Fibroblast of skin of right biceps (primary cell): ENCODE measurements at places on chromosomes 4 and X.
A peak's percentile ranks its signal among the peaks of the same experiment; 100 is the strongest.

GRCh38 chr4:61921920-61922319 lies 721.8 kb downstream of the ADGRL3 start:
- no peak for DNase-seq

DNA sequence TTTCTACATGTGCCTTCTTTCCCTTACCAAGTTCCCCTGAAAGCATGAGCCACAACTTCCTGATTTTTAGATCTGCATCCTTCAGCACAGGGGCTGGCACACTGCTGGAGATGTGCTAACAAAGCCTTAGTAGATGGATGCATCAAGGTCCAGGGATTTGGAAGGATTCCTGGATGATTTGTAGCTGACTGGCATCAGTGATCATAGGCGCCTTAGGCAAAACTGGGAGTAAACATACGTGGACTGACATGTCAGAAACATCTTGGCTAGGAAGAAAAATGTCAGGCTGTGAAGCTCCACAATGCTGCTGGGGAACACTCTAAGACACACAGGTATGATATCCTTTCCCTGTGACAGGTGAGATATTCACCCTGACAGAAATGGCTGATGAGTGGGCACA lies 156.4 kb downstream of the AMELX start:
- DNase-seq: no peak

GRCh38 chrX:47562615-47563243 lies 1.7 kb downstream of the ARAF start:
- DNase-seq: no peak

DNA sequence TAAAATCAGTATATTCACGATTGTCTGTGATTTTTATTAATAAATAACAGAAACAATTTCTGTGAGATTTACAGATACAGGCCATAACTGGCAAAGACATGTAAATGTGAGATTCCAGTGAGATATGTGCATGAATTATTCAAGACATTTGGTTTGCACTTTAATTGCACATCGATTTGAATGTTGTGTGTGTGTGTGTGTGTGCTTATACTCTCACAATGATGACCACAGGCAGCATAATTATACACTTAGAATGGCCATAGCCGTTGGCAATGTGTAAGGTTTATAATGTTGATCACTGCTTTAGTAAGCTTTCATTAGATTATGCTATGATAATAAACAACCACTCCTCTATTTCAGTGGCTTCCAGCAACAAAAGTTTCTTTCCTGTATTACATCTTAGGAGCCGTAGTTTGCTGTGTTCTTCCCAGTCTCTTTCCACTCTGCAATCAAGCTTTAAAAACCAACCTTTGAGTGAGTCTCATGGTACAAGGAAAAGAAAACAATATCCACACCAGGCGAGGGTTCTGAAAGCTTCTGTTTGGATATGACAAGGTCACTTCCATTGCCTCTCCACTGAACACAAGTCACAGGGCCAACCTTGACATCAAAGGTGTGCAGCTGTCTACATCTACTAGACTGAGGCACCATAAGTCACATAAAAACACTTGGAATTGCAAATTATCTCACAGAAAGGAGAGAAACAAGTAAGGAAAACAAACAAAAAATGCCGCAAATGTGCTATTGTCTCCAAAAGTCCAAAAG lies 897.7 kb downstream of the RAB28 start:
- no peak for DNase-seq

DNA sequence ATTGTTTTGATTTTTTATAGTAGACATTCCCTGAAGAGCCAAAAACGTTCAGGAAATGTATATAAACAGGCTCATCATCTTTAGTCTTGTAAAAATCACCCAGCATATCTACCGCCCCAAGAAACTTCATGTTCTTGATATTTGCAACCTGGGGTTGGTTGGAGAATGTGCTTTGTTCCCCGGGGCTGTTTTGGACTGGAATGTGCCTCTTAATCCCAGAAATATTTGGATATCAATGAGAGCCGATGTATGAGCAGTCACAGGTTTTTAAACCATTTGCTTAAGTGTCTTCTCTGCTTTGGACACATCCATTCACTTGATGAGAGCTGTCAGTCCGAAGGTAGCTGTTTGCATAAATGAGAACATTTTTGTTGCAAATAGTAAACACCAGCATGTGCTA lies 449.7 kb downstream of the PCDH7 start:
- no peak for DNase-seq

DNA sequence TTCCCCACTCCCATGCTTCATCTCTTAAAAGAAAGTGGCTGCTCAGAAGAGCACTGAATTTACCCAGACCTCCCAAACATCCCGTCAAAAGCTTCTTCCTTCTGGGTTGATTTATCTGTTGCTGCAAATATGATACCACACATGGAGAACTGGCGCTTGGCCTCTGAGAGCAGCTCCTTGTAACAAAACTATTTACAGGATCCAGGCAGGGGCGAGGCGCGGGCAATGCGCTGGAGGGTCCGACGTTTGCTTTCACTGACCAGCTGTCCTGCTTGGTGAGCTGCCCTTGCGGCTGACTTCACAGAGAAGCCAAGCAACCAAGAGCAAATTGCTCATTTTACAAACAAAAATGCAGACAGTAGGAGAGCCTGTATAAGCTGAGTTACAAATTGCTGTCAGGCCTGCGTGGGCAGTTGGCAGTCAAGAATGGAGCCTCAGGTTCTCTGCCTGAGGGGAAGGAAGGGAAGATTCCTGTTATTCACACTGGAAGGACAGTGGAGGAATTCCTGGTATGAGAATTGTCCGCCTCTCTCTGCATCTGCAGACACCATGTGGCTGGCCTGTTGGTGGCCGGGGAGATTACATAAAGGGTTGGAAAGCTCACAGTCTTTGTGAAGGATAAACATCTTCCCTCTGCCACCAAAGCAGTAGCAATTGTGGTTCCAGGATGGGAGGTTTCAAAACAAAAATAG lies 192.2 kb upstream of the LEF1 start:
- DNase-seq: peak; percentile 82

DNA sequence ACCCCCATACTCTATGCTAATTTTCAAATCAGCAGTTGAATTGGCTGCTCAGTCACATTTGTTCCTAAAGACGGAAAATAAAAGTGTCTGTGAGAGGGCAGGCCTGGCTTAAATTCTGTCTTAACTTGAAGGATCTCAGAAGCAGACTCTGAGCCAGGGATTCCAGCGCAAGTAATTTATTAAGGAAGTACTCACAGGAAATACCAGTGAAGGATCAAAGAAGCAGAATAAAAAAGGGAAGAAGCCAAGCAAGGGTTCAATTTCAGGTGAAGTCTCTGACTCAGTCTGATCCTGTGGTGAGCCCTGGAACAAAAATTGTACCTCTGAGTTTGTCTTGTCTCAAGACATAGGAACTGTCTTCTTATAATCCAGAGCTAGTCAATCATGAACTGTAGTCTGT lies 52.2 kb downstream of the IL1RAPL1 start:
- peak; percentile 20 for DNase-seq

- no peak for DNase-seq
Measured at GRCh38 chrX:39886282-39886681, 211.5 kb downstream of the BCOR start.

DNA sequence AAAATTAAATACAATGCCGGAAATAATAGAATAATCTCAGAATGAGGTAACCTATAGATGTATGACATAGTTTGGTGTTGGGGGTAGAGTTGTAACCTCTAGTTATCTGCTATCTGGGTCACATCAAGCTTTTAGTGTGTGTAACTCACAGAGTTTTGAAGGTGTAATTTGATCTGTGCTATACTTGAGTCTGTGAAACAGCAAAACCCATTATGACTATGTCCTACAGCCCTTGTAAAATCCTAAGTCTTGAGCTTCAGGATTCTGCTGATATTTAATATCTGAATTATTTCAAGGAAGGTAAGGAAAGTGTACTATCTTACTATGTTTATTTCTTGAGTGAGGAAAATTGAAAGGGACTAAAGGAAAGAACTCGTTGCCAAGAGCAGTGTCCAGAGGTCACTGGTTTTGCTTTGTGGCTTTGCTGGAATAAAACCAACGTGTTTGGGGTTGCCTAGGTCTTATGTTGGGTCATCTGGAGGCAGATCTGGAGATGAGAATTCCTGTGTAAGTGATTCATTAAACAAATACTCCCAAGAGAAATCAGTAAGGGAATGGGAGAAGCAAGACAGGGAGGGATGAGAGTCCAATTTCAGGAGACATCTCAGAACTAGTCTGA lies 107.8 kb upstream of the CBLL2 start:
- DNase-seq: peak; percentile 59

GRCh38 chr4:141543706-141544105 lies 92.7 kb upstream of the IL15 start:
- DNase-seq: no peak

DNA sequence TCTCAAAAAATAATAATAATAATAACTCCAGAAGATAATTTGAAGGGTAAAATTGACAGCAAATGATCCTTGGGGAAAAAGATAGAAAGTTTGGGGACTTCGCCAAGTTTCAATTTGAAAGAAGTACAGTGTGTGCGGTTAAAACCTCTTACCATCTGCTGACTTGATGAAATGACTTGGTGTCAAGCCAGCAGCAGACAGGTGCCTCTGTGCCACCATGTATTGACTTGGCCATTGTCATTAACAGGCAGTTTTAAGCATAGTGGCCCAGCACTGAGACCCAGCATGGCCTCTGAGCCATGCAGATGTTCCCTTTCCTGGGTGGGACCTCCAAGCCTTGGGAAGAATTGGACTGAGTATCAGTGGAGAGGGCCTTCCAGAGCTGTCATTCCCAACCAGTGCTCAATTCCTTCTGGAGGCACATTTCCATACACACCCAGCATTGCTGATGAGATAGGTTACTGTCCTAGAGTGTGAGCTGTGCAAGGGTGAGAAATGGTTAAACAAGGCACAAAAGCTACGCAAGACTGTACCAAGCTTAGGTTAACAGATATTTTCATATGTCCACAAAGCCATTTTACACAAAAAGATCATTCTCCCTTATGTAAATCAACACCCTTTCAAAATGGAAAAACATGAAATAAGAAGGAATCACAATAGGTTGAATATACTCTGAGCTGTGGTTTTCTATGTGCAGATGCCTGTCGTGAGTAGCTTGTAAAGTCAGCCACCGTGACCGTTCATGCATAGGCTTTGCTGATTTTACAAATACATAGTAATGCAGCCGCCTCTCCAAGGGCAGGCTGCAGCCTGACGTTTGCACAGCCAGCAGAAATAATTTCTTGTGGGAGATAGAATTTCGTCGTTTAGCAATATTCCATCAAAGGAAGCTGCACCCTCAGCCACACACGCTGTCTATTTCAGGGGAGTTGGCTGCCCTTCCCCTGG lies 59.4 kb upstream of the FBXW7 start:
- DNase-seq: no peak

DNA sequence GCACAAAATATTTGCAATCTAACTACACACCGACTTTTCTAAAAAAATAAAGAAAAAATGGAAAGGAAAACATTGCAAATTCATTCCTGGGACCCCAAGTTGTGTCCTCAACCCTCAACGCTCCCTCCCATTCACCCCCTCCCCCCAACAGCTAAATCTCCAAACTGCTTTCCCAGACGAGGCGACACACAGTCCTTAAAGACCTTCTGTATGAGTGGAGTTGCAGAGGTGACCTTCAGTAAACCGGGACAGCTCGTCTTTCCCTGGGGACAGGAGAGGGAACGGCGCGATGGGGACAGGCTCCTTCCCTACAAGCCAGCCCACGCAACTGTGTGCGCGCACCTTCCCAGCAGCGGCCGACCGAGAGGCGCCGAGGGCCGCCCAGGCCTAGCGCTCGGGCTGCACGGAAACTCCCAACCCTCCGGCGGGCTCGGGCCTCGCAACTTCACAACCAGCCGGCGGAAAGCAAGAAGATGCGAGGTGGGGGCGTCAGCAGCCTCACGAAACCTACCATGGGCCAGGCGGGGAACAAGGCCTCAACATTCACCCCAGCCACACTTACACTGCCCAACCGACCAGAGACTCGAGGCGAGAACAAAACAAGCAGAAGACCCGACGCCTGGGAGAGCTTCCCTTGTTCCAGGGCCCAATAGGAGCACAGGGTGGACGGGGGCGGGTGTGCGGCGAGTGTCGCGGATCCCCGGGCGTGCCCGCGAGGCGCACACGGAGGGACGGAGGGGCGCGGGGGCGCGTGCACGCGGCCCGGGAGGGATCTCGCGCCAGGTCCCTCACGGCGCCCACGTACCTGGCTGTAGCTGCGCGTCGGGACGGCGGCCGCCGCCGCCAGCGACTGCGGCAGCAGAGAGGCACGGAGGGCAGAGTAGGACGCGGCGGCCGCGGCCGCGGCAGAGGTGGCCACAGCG lies 763 bp downstream of the GRSF1 start:
- DNase-seq: peak; percentile 66
